ENCODE measurements at places on chromosomes 2 and 18. TPM values are rescaled to one million over a fixed set of nuclear protein-coding genes. Genes with fewer than 3 reads are reported as not detected.

The DPP10 gene
- 0.61 TPM for total RNA-seq

GRCh38 chr18:1002653-1003178 is 98.0 kb downstream of the ADCYAP1 start:
- DNase-seq: peak; percentile 63

The STPG4 gene
- total RNA-seq: 0.37 TPM

DNA sequence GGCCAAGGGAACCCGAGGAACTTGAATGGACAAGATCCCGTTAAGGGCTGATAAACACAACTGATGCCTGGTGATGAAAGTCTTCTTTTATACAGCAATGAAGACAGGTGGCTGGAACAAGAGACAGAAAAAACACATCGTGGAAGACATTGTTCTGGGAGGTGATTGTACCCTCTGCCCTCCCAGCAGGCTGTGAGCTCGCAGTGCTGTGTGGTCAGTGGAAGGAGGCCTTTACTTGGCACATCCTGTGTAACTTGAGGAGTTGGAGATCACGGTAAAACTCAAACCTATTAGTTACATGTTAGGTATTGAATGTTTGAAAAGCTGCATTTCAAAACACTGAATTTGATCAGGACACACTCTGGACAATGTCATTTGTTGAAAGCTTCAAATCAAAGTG is 249.9 kb upstream of the EPAS1 start:
- DNase-seq: no peak
